ENCODE measurements at places on chromosomes 2 and 18.

- no peak for DNase-seq
Measured at GRCh38 chr2:230666446-230666845, 46.2 kb upstream of the CAB39 start.

- no peak for DNase-seq
Measured at GRCh38 chr2:70746094-70746974, 21.7 kb downstream of the ADD2 start.

DNA sequence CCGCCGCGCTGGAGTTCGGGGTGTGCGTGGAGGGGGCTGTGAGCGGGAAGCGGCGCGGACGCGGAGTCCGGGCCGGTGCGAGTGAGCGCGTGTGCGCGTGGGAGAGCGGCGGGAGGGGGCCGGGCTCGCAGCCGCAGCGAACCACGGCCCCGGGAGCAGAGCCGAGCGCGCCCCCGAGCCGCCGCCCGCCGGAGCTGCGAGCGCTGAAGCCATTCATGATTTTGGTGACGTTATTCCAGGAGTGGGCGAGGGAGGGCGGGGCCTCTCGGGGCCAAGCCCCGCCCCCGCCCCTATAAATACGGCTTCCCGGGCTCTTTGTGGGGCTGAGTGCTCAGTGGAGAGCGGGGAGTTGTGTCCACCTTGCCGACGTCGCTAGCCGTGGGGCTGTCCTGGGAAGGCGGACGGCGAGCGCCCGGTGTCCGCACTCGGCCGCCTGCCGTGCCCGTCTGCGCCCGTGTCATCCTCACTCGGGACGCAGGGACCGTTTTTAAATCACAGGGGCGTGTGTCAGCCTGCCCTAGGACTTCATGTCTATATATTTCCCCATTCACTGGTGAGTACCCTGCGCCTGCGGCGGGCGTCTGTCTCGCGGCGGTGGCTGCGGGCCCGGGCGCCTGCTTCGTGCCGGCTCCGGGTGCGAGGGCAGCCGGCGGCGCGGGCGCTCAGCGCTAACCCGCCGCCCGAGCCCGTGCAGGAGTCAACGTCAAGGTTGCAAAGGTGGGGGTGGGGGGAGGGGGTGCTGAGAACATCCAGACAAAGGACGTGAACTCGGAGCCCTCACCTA is at the start of gene LBH:
TSS of gene LBH (plus strand) at position 323 of the 784 bp plus-strand sequence. CDS start at position 528, 205 bp downstream.
- peak; percentile 74 for DNase-seq

- DNase-seq, result no peak
Measured at GRCh38 chr2:43227830-43228281, 1.4 kb upstream of the ZFP36L2 start.

DNA sequence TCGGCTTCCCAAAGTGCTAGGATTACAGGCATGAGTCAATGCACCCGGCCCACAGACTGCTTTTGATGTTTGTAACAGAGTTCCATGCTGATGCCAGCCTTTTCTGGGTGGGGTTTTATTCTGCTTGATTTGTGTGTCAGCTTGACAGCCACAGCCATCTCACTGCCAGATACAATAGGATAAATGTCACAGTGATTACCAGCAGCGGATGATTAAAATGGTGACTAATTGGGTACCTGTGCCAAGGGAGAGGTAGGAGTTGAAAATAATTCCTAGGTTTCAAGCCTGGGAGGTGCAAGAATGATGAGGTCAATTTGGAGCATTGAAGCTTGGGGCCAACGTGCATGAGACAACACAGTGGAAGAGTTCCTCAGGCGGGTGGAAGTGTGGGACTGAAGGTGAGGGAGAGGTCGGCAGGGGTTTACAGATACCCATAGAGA is 39.4 kb downstream of the SH2D6 start:
- DNase-seq, result no peak

- DNase-seq, result no peak
Measured at GRCh38 chr18:10077986-10078385, 164.2 kb downstream of the VAPA start.

DNA sequence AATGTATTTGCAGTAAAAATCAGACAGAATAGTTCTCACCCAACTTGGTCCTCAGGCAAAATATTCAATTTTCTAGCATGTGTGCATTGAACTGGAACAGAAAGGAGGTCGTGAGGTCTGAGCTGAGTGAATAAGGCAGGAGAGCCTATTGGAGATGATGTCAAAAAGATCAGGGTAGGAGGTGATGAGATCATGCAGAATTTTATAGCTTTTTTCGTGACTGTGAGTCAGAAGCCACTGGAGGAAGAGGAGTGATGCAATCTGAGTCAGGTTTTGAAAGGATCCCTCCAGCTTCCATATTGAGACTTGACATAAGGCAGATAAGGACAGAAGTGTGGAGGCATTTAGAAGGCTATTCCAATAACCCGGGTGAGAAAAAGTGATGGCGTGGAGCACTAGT is 299.5 kb upstream of the SOX11 start:
- no peak for DNase-seq

DNA sequence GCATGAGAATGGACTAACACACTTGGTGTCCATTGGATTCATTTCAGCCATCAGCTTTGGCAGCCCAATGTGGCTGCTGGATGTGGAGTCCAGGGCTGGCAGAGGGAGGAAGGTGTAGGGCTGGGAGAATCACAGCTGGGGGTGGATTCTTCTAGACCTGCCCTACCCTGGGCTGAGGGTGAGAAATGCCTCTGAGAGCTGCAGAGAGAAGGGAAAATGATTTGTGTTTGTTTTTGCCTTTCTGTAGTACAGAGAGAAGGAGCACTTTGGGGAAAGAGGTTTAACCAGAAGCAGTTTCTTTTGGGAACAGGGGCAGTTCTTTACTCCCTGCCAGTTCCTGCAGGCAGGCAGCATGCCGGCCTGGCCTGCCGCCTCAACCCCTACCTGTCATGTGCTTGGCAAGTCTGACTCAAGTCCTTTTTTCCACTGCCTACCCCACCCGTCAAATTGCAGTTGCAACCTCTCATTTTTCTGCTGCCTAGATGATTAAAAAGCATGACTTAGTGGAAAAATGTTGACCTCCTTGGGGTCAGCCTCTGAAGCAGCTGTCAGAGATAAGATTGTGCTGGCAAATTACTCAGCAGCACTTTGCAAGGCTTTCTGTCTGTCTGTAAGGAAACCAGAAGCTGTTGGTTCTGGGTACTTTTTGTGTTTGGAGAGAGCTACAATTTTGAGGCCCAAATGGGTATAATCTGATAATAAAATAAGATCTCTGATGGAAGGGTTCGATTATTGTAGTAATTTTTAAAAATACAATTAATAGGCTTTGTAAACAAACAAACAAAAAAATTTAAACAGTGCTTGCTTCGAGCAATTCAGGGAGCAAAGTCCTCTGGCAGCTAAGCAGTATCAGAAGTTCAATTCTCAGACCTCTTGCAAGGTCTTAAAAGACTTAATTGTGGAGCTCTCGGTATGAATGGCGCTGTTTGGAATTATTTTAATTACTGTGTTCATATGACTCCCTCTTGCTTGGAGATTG is 21.7 kb downstream of the LBH start:
- DNase-seq, result no peak

GRCh38 chr2:102505290-102505689 is 32.3 kb downstream of the SLC9A4 start:
- DNase-seq, result no peak

- no peak for DNase-seq
Measured at GRCh38 chr2:230106771-230107170, 38.0 kb upstream of the SLC16A14 start.

DNA sequence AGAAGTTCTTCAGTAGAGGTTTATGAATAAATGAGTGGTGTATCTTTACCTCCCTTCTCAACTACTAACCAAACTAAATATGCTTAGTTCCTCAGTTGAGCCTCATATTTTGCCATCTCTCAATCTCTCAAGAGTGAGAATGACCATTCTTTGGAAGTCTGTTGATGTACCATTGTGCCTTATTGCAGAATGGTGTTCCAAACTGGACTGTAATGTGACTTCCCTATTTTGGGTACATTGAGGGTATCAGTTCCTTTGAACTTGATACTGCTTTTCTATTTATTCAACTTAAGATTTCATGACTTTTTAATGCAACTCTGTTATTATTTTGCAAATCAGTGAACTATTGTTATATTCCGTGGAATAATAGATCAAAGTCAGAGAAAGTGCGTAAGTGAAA is 159.4 kb downstream of the PTPRM start:
- DNase-seq, result no peak

GRCh38 chr18:58541789-58542425 is 87.0 kb downstream of the ALPK2 start:
- no peak for DNase-seq

- no peak for DNase-seq
Measured at GRCh38 chr18:27991391-27991790, 185.5 kb downstream of the CDH2 start.

- DNase-seq, result no peak
Measured at GRCh38 chr2:207491956-207492355, 37.8 kb upstream of the CREB1 start.

DNA sequence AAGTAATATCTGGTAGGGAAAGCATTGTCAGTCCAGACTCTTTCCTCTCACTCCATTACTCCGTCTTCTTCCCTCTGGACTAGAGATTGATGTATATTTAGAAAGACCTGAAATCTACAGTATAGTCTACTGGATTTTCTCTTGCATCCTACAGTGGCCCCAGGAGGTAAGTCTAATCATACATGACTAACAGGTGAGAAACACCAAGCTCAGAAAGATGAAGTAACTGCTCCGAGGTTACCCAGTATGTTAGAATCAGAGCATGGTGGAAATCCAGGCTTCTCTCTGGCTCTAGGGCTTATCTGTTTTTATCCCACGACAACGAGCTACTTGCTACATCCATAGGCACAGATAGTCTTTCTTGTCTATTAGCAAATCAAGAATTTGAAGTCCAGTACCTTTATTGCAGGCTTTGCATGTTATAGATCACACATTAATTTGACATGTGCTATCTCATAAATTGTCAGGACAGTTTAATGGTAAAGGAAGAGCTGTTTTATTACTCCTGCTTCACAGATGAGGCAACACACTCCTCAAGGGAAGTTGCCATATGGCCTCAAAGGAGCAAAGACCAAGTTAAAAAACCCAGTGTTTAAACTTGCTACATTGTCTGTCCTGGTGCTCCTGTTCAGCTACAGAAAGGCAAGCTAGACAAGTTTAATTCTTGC is 484.3 kb downstream of the THSD7B start:
- no peak for DNase-seq

- no peak for DNase-seq
Measured at GRCh38 chr2:74096052-74096451, 51.7 kb downstream of the BOLA3 start.

DNA sequence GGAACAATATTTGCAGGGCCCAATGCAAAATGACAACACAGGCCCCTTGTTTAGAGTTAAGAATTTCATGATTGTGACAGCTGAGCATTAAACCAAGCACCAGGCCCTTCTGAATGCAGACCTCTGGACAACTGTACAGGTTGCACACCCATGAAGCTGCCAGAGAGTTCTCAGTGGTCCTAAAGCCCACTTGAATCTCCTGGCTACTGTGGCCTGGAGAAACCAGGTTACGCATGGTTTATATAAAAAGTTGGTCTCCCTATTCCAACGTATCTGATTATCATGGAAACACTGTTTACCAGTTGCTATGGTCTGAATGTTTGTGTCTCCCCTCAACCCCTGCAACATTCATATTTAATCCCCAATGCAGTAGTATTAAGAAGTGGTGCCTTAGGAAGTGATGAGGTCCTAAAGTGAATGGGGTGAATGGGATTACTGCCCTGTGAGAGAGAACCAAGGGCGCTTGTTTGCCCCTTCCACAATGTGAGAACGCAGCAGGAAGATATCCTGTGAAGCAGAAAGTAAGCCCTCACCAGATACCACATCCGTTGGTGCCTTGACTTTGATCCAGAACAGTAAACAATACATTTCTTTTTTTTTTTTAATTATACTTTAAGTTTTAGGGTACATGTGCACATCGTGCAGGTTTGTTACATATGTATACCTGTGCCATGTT is 48.0 kb upstream of the ANXA4 start:
- DNase-seq, result no peak

- DNase-seq, result no peak
Measured at GRCh38 chr2:163187995-163188655, 349.6 kb upstream of the KCNH7 start.

DNA sequence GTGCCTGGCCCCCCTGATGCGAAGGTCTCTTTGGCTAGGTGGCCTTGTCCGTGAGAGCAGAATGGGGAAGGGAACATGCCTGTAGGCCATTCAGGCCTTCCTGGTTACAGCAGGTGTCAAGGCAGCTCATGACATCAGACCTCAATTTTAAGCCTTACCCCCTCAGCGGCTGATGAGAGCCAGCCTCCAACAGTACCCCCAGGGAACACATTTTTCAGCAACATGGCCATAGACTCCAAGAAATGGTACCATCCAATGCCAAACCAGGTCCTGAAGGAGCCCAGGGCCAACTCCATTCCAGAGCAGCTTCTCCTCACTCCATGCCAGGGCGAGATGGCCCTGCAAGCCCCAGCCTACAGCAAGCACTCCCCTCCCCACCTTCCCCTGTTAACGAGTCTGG is 199.2 kb downstream of the SMAD2 start:
- DNase-seq, result no peak

DNA sequence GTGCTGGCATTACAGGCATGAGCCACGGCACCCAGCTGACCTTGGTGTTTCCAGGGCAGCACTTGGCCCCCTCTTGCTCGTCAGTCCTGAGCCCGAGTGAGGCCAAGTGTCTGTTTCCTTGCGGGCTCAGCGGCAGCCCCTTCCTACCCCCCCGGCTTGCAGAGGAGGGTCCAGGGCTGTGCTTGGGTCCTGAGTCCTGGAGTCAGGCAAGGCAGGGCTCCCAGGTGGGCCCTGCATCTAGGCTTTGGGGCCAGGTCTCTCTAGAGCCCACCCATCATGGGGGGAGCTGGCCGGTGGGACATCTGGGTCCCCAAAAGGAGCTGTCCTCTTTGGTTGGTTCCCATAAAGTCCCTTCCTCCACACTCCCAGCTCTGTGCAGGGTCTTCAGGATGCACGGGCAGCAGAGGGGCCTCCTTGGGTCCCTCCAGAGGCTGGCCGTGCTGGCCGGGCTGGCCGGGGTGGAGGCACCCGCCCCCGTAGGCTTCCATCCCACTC is 63.7 kb upstream of the HPCAL1 start:
- no peak for DNase-seq

GRCh38 chr2:10830203-10830602 is 17.6 kb upstream of the PDIA6 start:
- DNase-seq, result no peak

- DNase-seq, result no peak
Measured at GRCh38 chr2:134501476-134502091, 217.2 kb downstream of the TMEM163 start.

GRCh38 chr2:65153515-65153914 is 23.6 kb upstream of the RAB1A start:
- DNase-seq, result no peak

GRCh38 chr2:215724146-215724545 is 288.3 kb upstream of the FN1 start:
- DNase-seq, result no peak

GRCh38 chr2:206164261-206164862 is 4.7 kb downstream of the EEF1B2 start:
- DNase-seq, result no peak

- no peak for DNase-seq
Measured at GRCh38 chr2:30271301-30271700, 40.0 kb downstream of the LBH start.

- no peak for DNase-seq
Measured at GRCh38 chr2:217797165-217797564, 205.6 kb downstream of the TNS1 start.

GRCh38 chr18:38307914-38308313 is 742.3 kb upstream of the CELF4 start:
- no peak for DNase-seq

- no peak for DNase-seq
Measured at GRCh38 chr2:3025261-3025660, 352.4 kb downstream of the EIPR1 start.

GRCh38 chr2:163123526-163123925 is 285.0 kb upstream of the KCNH7 start:
- no peak for DNase-seq

GRCh38 chr2:189210250-189211087 is 30.9 kb upstream of the COL5A2 start:
- no peak for DNase-seq
